ENCODE measurements at places on chromosomes 5 and 9.

GRCh38 chr9:106772523-106773290 is 90.3 kb upstream of the ZNF462 start:
- DNase-seq = no peak

DNA sequence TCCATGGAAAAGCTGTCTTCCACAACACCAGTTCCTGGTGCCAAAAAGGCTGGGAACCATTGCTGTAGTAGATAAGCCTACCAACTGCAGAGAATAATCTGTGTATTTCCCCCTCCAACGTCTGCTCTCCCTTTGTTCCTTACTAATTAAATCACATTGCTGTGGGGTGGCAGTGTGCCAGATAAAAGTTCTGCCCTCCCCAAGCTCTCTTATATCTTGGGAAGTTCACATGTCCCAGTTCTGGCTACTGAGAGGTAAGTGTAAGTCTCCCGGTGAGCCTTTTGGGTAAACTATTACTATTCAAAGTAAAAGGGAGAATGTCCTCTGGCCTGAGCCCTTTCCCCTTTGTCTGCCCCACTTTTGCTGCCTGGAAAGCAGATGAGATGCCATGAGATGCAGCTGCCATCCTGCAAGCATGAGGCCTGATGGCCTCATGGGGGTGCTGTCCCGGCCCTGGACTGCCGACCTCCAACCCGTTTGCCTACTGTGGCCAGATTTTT is 14.7 kb downstream of the ENC1 start:
- DNase-seq = no peak

DNA sequence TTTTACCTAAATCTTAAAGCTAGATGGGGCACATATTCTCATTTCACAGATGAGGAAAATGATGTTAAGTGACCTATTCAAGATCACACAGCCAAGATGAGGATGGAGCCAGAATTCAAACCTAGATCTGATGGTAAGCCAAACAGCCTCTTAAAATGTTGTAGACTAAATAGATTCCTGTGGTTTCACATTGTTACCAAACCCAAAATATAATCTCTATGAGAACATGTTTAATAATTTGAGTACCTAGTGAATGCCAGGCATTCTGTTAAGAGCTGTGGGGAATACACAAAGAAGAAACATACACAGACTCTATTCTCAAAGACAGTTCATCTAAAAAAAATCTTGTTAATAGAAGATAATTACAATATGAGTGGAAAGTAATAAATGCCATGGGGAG is 25.2 kb downstream of the HOMER1 start:
- DNase-seq = no peak

DNA sequence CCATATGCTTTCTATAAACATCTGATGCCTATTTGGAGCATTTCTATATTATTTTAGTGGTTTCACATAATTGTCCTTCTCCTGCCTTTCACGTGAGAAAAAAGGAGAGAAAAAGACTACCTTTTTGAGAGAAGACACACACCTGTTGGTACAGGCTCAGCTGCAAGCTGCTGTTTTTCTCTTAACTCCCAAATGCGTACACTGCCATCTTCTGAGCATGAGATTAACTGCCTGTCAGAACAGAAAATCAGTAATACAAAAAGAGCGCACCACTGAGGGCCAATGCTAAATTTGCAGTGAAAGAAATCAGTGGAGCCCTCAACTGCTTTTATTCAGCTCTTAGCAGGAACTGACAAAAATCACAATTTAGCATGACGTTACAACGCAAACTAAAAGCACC is 54.9 kb downstream of the WDR41 start:
- no peak for DNase-seq

DNA sequence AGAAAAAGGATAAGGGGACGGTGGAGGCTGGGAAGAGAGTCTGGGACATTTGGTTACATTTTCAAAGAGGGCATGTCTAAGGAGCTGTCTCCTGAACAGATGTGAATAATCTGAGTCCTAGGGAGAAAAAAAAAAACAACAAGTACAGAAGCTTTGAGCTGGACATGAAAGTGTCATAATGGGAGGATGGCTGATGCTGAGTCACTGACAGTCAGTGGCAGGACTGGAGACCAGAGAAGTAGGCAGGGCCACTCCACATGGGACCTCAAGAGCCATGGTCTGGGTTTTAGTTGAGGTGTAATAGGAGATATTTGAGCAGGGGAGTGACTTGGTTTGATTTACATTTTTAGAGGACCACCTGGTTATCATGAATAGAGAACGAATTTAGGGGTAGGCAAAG is 70.6 kb downstream of the DPYSL3 start:
- no peak for DNase-seq

- no peak for DNase-seq
These were observed 400 bp downstream of the TIFAB start for GRCh38 chr5:135451581-135452320.

DNA sequence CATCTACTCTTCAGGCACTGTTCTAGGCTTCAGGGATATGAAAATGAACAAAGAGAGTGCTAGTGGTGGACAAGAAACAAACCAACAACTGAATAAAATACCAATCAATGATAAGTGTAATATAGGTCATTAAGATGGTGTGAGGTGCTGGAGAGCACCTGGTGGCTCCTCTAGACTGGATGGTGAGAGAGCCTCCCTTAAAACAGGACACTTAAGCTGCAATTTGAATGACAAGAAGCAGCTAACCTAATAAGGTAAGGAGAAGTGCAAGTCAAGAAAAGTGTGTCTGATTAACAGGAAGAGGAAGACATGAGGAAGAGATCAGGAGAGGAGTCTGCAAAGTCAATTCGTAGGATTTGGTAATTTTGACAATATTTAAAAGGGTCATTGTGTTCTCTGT is 23.1 kb downstream of the JAKMIP2 start:
- DNase-seq = no peak

GRCh38 chr5:57172466-57173318 is 1.2 kb upstream of the GPBP1 start:
- DNase-seq = no peak

- DNase-seq = no peak
These were observed 86.5 kb downstream of the HCN1 start for GRCh38 chr5:45609661-45610060.

DNA sequence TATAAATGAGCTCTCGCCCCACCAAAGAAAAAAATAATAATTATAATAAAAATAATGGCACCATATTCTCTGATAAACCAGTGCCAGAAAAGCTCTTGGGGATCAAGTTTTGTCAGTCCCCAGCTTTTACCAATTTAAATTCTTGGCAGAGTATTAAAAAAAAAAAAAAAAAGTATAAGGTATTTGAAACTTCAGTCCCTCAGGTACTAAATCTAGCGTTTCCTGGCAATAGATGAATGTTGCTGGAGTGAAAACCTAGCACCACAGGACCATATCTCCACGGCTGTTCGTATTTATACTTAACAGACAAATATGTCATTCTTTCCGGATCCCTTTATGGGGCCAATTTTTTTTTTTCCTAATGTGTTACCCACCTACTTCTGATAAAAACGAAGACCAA is 646.2 kb downstream of the CCDC171 start:
- no peak for DNase-seq
